Kidney (tissue), 22 donors: ENCODE measurements at places on chromosomes 5 and 9. TPM values are rescaled to one million over a fixed set of nuclear protein-coding genes. Genes with fewer than 3 reads are reported as not detected.

- peak; percentile 84 for DNase-seq
- H3K27me3 ChIP-seq = peaks cover 9% of the 10 kb centered on the region
- H3K27ac ChIP-seq = no peak overlapping the region
- no peak overlapping the region for H3K4me3 ChIP-seq
- peaks cover 3% of the 10 kb centered on the region for H3K4me1 ChIP-seq
- H3K36me3 ChIP-seq = no peaks in the 10 kb centered on the region
Measured at GRCh38 chr9:126650404-126651341, 36.9 kb downstream of the LMX1B start.

DNA sequence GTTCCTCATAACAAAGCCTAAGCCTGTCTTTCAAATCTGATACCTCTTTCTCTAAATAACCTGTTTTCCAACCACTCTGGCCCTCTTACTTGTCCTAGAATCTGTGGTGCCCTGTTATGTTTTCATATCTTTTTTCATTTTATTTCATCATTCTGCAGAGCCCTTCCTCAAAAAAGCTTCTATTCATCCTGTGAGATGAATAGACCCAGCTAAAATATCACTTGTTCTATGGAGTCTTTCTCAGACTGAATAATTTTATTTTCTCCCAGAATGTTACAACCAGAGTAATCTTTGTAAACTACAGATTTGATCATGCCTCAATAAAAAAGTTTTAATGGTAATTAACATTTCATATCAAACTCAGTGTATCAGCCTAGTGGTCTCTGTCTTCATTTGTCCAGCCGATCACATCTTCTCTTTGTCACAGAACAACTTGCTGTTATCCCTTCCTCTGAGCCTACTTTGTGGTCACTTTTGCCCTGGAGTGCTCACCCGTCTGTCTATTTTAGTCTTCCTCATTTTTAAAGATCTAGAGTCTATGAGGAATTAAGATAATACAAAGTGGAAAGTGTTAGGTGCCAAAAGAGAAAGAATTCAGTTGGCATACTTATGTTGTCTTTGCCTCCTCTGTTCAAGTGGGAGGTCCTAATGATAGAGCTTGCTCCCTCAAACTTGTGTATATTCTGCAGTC lies 77.8 kb downstream of the ZCCHC7 start:
- H3K36me3 ChIP-seq = no peaks in the 10 kb centered on the region
- no peak for DNase-seq
- H3K27me3 ChIP-seq = no peaks in the 10 kb centered on the region
- no peaks in the 10 kb centered on the region for H3K4me1 ChIP-seq
- H3K4me3 ChIP-seq = no peak overlapping the region

DNA sequence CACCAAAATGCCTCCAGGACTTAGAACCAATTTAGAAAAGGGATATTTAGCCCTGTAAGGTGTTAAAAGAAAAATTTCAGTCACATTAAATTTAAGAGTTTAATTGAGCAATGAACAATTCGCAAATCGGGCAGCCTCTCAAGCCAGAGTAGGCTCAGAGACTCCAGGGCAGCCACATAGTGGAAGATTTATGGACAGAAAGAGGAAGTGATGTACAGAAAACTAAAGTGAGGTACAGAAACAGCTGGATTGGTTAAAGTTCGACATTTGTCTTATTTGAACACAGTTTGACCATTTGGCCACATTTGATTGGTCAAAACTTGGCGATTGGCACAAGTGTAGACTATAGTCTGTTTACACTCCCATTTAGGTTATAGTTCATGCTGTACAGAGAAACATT lies 525.9 kb upstream of the ZNF608 start:
- H3K36me3 ChIP-seq = no peaks in the 10 kb centered on the region
- DNase-seq = no peak
- no peaks in the 10 kb centered on the region for H3K27me3 ChIP-seq

FIBCD1 gene
- 0.25 TPM for total RNA-seq

HBEGF gene
- 7.8 TPM for total RNA-seq
